ENCODE measurements at places on chromosomes 3 and 15.

DNA sequence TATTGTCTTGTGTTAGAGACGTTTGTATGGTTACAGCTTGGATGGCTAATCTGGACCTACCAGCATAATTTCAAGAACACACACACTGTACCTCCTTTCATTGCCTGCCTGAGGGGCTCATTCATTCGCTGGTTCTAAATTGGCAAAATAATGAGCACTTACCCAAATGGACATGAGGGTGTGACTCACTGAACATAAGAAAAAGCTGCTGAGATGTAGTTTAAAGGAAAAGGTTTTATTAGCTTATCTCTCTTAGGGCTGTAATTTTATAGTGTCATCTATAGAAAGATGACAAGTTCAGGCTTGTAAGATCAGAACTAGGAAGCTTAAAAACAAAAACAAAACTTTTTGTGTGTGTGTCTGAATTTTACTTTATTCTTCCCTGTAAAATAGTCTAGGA, 120.7 kb upstream of the WNT7A start:
- no peak for DNase-seq

DNA sequence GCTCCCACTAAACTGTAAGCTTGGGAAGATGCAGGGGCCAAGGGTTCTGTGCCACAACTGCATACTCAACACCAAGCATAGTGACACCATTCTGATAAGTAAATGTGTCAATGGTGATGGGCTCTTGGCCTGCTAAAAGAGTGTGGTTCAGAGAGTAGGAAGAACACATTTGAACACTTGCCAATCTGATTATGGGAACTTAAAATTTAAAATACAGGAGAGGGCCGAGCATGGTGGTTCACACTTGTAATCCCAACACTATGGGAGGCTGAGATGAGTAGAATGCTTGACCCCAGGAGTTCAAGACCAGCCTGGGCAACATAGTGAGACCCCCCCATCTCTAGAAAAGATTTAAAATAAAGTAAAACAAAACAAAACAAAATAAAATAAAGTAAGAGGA, 34.1 kb downstream of the PTPN9 start:
- DNase-seq: no peak

DNA sequence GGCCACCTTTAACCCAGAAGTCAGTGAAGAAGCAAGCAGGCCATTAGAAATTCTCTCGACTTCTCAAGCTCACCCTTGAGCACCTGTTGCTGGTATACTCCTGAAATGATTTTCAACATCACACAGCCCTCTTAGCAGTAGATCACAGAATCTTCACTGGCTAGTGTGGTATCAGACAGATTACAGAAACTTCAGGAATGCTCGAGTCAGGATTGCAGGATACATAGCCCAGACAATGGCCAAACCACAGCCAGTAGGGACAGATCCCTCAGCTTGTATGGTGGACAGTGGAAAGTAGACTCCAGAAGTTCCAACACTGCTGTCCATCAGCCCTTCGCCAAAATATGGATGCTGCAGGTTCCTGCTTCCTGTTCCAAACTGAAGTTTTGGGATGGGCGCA, 4.5 kb upstream of the KLHL40 start:
- DNase-seq: no peak

- DNase-seq: no peak
Measured at GRCh38 chr3:57029924-57030323, 30.5 kb upstream of the SPATA12 start.

DNA sequence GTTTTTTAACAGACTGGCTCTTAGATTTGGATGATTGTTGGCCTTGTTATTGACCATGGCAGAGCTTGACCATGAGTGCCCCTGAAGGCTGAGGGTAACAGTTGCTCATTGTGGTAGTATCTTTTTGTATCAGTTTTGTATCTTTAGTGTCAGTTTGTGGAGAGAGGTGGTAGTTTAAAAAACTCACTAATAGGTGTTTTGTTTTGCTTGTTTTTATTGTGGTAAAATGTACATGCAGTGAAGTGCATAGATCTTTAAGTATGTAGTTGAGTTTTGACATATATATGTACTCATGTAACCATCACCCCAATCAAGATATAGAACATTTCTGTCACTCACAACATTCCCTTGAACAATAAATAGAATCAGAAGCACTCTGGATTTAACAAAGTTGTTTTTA, 9.8 kb downstream of the GMPS start:
- DNase-seq: no peak

- no peak for DNase-seq
Measured at GRCh38 chr3:39920271-39920670, 110.9 kb downstream of the MYRIP start.

- DNase-seq: no peak
Measured at GRCh38 chr3:20141851-20142250, 44.2 kb downstream of the SGO1 start.

DNA sequence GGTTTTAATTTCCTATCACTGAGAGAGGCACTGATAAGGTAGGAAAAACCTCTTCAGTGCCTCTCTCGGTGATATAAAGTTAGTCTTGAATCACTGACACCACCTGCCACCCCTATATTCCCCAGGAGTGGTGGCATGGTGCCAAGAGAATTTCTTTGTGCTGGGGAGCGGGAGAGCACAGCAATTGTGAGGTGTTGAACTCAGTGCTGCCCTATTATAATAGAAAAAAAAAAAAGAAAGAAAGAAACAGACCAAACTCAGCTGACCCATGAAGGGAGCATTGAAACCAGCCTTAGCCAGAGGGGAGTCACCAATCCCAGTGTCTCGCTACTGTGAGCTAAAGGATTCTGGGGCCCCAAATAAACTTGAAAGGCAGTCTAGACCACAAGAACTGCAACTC, 201.4 kb upstream of the STT3B start:
- no peak for DNase-seq
